ENCODE measurements at places on chromosomes 7 and 10.
A peak's percentile ranks its signal among the peaks of the same experiment; 100 is the strongest.

DNA sequence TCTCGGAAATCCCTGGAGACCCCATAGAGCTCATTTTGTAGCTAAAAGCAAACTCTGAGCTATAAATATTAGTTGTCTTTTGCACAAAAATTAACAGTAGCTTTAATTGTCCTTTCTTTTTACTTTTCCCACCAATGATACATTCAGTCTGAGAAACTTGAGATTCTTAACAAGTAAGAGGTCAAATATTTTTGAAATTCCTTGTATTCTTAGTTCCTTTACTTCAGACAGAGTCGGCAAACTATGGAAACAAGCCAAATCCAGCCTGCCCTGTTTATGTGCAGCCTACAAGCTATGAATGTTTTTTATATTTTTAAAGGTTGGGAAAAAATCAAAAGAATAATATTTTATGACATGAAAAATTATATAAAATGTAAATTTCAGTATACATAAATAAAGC, 146.6 kb downstream of the CTNNA3 start:
- DNase-seq: no peak

- DNase-seq: no peak
Measured at GRCh38 chr7:36266190-36266589, 113.1 kb downstream of the EEPD1 start.

DNA sequence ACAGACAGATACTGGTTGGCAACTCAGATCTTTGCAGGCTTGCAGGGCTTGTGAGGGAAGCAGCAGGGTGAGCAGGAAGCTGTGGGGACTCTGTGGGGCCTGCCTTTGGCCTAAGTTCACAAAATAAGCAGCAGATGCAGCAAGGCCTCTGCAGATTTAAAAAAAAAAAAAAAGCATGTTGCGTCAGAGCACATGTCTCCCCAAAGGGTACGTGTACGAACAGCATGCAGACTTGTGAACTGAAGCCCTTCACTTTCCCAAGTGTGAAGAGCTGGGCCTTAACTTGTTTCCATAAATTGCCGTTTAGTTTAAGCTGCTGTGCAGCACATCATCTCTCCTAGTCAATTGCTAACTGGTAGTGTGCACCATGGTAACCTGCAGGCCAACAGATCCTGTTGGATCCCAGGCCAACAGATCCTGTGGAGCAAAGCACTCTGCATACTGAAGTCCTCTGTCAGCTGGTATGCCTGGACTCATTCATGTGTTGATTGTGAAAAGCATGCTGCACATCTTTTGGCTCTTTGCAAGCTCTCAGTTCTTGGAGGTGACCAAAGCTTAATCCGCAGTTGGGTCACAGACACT, 10.8 kb upstream of the XPNPEP1 start:
- DNase-seq: no peak

- no peak for DNase-seq
Measured at GRCh38 chr10:90865401-90865800, 6.4 kb upstream of the RPP30 start.

GRCh38 chr7:15494711-15495110, 67.1 kb downstream of the AGMO start:
- no peak for DNase-seq

- DNase-seq: no peak
Measured at GRCh38 chr7:28473571-28474281, 61.4 kb downstream of the CREB5 start.

DNA sequence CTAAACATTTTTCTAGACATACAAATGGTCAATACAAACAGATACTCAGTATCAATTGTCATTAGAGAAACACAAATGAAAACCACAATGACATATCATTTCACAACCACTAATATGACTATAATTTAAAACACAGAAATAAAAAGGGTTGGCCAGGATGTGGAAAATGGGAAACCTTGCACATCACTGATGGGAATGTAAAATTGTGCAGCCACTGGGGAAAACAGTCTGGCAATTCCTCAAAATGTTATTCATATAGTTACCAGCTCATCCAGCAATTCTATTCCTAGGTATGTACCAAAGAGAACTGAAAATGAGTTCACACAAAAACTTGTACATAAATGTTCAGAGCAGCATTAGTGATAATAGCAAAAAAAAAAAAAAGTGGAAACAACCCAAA, 106.1 kb upstream of the LRRTM3 start:
- no peak for DNase-seq

DNA sequence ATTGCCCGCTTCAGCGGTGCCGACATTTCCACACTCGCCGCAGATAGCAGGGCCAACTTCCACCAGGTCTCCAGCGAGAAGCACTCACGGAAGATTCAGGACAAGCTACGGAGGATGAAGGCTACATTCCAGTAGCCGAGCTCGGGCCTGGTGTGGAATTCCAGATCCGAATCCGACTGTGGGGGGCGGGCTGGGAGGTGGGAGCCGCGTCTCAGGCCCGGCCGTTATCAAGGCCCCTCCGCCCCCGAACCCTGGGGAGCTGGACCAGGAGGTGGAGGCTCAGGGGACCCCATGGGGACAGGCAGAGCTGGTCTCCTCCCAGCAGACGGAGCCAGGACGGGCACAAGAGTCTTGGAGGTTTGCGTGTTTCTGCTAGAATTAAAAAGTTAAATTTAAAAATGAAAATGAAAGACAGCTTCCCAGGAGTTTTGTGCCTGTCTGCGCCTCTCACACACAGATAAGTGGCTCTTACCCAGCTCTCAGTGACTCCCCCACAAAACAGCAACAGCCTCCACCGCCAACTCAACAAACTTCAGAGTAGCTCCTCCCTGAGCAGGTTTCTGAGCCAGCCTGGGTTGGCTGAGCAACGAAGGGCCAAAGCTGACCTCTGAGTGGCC, 5.2 kb upstream of the UTF1 start:
- no peak for DNase-seq

GRCh38 chr10:19865676-19866075, 49.4 kb downstream of the PLXDC2 start:
- DNase-seq: no peak

GRCh38 chr7:104926601-104927041, 87.4 kb upstream of the KMT2E start:
- no peak for DNase-seq

DNA sequence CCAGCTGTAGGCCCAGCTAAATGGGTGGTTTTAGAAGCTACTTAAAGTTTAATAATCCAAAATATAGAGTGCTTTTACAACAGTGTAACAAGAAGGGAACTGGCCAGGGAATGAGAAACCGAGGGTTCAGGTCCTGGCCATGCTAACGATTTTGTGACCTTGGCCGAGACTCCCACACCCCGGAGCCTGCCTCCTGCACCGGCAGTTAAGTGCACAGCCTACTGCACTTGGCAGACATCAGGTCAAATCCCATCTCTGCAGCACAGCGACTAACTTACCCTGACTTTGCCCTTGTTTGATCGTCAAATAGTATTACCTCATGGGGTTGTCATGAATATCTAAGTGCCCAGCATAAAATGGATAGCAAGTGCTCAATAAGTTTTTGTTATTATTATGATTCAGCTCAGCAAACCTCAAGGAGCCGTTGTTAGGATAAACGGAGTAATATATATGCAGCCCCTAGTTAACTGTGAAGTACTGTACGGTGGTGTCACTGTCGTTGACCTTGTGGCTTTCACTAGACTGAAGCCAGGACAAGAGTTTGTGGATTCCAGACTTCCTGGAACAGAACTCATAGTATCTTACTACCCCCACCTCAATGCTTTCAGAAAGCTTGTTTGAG, 35.5 kb downstream of the LYZL1 start:
- DNase-seq: no peak

- DNase-seq: peak; percentile 14
Measured at GRCh38 chr7:120550494-120551048, 277.6 kb downstream of the KCND2 start.

- peak; percentile 39 for DNase-seq
Measured at GRCh38 chr7:114084472-114085312, 165.9 kb upstream of the PPP1R3A start.

- no peak for DNase-seq
Measured at GRCh38 chr7:21902240-21902639, 43.5 kb downstream of the CDCA7L start.

GRCh38 chr10:97318772-97319651, at the start of gene FRAT1:
FRAT1 (plus strand) TSS chr10:97319271; CDS start chr10:97319454, 183 bp downstream.
- DNase-seq: peak; percentile 49

DNA sequence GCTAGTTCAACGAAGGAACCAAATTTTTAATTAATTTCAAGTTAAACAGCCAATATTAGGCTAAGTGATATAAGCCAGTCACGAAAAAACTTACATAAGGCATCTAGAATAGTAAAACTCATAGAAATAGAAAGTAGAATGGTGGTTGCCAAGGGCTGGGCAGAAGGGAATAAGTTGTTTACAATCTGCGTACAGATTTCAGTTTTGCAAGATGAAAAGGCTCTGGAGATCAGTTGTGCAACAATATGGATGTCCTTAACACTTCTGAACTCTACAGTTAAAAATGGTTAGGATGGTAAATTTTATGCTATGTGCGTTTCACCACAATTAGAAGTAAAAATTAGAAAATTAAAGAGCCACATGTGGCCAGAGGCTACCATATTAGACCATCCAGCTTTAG, 13.3 kb downstream of the SCRN1 start:
- no peak for DNase-seq

GRCh38 chr10:73433538-73433867, at the start of gene MSS51:
MSS51 (minus strand) TSS chr10:73433561; CDS start chr10:73428284, 5,277 bp downstream.
- no peak for DNase-seq

- no peak for DNase-seq
Measured at GRCh38 chr10:32104181-32104580, 48.0 kb upstream of the KIF5B start.

DNA sequence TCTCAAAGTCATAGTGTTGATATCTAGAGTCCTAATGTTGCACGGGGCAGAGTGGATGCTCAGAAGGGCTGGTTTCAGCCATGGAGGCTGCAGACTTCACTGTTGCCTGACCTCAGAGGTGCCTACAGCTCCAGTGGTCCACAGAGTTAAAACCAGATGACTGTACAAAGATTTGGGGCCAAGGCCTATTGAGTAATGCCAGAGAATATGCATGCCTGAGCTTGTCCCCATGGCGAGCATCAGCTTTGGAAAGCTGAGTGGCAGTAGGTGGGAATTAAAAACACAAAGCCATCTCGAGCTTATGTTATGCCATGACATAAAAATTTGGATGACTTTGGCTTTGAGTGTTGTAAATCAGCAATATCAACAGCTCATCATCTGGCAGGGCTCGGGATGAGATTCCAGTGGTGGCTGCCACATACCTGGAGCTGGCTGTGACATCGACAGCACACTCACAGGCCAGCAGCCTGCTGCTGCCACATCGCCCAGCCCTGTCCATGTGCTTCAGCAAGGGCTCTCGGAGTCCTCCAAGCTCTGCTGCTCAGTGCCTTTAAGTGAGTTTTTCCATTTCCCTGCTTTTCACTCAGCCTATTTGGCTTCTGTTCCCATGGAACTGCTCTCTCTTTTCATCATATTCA, 379.6 kb downstream of the TNS3 start:
- DNase-seq: no peak

DNA sequence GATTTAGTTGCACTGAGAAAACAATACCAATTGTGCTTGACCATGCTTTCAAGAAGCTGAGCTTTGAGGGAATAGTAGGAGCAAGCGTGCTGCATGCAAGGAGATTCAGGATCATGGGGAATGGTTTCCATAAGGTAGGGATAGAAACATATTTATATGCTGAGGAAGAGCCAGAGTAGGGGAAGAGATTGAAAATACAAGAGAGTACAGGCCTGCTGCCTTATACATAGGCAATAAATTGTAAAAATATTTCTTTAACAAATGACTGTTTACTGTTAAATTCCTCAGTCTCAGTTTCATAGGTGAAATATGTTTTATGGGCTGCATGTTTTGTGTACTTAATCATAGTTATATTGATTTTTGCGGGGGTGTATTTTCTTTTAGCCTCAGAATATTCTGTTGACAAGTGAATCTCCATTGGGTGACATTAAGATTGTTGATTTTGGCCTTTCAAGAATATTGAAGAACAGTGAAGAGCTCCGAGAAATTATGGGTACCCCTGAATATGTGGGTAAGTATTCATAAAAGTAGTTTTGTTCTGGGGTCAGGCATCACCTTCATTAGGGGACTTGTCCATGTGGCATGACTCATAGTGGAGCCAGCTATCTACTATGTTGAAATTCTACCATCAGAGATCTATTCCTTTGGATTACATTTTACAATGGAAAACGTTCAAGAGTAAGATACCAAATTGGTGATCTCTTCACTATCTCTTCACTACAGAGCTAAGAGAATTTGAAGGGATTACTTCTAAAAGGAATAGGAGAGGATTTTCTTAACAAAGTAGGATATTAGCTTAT, 36.5 kb downstream of the STK17A start:
- DNase-seq: no peak

Measured in NCI-H2029 (cell line).